ENCODE measurements at places on chromosomes 3 and 15. TPM values are rescaled to one million over a fixed set of nuclear protein-coding genes. Genes with fewer than 3 reads are reported as not detected.

- no peaks in the 10 kb centered on the region for H3K36me3 ChIP-seq
- H3K4me3 ChIP-seq = no peak overlapping the region
- H3K27me3 ChIP-seq = no peaks in the 10 kb centered on the region
- no peaks in the 10 kb centered on the region for H3K4me1 ChIP-seq
- H3K27ac ChIP-seq = no peak overlapping the region
Measured at GRCh38 chr3:27095553-27096222, 273.5 kb downstream of the NEK10 start.

GRCh38 chr15:77897896-77898406 is 179.6 kb downstream of the TBC1D2B start:
- no peaks in the 10 kb centered on the region for H3K27me3 ChIP-seq
- no peaks in the 10 kb centered on the region for H3K36me3 ChIP-seq
- H3K4me1 ChIP-seq = no peaks in the 10 kb centered on the region

GRCh38 chr15:60477916-60478565 is 901 bp downstream of the ICE2 start:
- peak overlapping the region; percentile 63 for H3K4me3 ChIP-seq
- peaks cover 3% of the 10 kb centered on the region for H3K4me1 ChIP-seq
- peaks cover 36% of the 10 kb centered on the region for H3K36me3 ChIP-seq

GRCh38 chr15:81807186-81807585 is 238.6 kb downstream of the MEX3B start:
- DNase-seq = no peak
- no peaks in the 10 kb centered on the region for H3K36me3 ChIP-seq
- no peak overlapping the region for H3K27ac ChIP-seq
- no peaks in the 10 kb centered on the region for H3K27me3 ChIP-seq

DNA sequence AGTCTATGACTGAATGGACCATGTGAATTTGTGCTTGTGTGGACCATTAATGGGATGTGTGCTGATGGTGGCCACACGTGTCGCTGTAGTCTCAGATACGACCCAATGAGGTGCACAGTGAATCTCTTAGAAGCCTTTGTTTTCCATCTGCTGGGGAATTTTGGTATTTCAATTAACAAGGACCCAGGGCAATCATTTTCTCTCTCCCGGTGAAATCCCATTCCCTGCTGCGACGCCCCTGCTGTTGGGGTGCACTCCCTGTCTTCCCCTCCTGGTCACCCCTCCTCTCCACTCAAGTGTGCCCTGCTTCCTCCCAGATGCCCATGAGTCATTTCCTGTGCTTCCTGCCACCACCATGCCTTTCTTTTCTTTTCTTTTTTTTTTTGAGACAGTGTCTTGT is 32.7 kb downstream of the EBLN2 start:
- H3K27me3 ChIP-seq = no peaks in the 10 kb centered on the region
- H3K4me1 ChIP-seq = no peaks in the 10 kb centered on the region
- no peaks in the 10 kb centered on the region for H3K36me3 ChIP-seq
- no peak for DNase-seq
- H3K27ac ChIP-seq = no peak overlapping the region
- no peak overlapping the region for H3K4me3 ChIP-seq

The BCL2A1 gene
- 0.50 TPM for total RNA-seq

The ILDR1 gene
- not detected for total RNA-seq

DNA sequence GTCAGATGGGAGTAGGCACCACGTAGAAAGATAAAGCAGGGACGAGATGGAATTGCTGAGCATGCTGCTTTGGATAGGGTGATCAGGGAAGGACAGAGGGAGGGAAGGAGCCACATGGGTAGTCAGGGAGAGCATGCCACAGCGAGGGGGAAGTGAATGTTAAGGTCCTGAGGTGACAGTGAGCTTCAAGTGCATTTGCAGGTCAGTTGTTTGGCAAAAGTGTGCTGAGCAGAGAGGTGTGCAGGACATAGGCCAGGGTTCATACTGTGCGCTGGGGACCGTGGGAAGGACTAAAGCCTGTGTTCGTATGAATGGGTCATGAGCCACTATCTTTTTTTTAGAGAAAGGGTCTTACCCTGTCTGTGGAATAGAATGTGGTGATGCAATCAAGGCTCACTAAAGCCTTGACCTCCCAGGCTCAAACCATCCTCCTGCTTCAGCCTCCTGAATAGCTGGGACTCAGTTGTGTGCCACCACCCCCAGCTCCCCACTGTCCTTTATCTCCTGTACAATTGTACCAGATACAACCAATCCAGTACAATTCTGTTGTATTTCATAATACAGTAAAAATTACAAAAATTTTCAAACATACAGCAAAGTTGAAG is 107.5 kb downstream of the DNAJB8 start:
- no peak overlapping the region for H3K4me3 ChIP-seq
- H3K4me1 ChIP-seq = no peaks in the 10 kb centered on the region
- DNase-seq = no peak
- H3K36me3 ChIP-seq = no peaks in the 10 kb centered on the region
- no peak overlapping the region for H3K27ac ChIP-seq

The AMIGO3 gene
- total RNA-seq = 0.15 TPM

The IQSEC1 gene
- total RNA-seq = 60.0 TPM

DNA sequence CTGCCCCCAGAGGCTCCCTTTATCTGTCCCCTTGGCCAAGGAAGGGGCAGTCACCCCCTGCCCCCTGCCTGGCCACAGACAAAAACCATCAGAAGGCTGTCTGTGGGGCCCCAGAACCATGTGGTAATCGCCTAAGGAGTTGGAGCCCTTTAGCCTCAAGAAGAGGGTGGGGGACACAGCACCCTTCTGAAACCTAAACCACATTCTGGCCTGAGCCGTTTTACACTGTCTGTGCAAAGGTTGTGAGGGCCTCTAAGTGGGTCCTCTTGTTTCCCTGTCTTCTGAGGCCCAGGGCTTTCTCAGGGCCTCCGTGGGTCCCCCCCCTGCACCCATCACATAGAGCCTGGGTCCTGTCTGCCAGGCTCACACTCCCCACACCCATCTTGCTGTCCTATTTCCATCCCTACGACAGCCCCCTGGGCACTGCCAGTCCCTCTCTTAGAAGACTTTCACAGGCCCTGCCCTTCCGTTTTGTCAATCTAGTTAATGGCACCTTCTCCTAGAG is 17.9 kb upstream of the RPUSD3 start:
- no peak overlapping the region for H3K27ac ChIP-seq
- peaks cover 22% of the 10 kb centered on the region for H3K4me1 ChIP-seq
- H3K27me3 ChIP-seq = no peaks in the 10 kb centered on the region
- no peak for DNase-seq

All from heart right ventricle (tissue), 16 donors.